ENCODE measurements at places on chromosomes 7 and 10.

DNA sequence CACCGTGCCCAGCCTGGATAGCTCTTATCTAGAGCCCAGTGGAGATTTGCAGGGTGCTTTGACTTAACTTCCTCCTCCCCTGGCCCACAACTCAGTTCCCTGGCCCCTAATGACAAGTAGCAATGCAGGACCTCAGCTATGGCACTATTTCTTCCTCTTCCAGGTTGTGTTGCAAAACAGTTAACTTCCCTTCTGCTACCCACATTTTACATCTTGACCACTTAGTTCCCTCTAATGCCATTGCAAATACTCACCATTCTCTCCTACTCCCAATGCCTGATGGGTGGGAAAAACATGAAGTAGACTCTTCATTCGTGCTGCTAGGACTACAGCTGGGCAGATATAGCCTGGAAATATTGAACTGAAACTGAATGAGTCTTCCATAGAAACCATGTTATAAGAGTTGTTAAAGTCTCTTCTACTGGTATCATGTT, 39.1 kb upstream of the FGL2 start:
- no peak for DNase-seq

DNA sequence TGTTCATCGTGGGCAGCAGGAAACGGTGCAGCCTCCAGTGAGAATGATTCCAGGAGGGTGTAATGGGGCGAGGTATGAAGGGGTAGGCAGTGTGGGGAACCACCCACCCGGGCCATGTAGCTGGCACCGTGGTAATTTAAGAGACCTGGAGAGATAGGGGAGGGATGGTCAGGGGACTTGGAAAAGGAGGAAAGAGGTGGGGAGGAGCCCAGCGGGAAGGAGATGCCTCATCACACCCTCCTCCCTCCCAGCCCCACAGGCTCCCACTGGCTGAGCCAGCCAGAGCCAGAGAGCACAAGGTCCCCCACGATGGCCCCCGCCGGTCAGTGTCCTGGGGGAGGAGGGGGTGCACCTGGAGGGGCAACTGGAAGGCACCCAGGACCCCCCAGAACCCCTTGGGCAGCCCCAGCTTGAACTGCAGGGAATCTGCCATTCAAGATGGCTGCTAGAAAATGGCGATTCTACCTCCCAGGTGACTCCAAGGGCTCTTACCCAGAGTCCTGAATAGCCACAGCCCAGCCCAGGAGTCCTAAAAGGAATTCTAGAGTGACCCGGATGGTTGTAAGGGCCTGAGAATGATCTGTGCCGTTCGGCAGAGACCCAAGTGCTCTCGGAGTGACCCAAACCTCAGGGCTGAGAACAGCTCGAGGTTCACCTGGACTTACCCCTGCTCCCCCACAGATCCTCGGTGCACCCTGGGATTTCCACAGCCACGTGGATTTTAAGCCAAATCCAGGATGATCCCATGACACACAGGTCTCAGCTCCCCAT, 28.8 kb downstream of the CALML3 start:
- no peak for DNase-seq

GRCh38 chr7:78959477-78959876, 494.0 kb downstream of the MAGI2 start:
- DNase-seq = no peak

DNA sequence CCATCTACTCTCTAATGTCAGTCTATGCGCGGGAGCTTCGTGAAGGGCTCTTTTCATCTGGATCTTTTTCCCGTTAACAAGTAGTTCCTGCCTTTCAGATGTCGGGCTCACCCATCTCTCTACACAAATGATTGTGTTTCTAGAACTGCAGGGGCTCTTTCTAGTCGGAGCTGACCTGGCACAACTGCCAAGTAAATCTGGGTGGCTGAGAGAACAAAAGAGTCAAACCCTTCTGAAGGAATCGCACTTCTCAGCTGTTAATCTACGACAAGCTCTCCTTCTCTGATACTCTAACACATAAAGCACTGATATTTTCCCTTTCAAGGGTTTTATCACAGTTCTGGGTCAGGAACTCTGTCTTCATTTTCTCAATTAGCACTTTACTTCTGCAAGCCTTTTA, 144.7 kb downstream of the NRP1 start:
- DNase-seq = no peak

DNA sequence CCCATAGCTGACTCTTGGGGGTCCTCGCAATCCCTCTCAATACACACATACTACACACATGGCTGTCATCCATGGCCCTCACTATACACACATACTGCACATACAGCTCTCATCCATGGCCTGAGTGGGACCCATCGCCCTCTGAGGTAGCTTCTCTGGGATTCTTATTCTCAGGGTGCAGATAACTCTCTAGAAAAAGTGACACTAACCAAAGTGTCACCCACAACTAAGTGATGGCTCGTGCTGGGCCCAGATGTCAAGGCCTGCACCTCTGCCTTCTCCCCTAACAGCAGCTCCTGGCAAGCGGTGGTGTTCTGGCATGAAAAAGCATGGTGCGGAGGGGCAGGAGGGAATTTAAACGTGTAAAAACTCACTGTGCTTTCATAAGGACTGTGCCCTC, 62.7 kb upstream of the ZPBP start:
- DNase-seq = no peak

DNA sequence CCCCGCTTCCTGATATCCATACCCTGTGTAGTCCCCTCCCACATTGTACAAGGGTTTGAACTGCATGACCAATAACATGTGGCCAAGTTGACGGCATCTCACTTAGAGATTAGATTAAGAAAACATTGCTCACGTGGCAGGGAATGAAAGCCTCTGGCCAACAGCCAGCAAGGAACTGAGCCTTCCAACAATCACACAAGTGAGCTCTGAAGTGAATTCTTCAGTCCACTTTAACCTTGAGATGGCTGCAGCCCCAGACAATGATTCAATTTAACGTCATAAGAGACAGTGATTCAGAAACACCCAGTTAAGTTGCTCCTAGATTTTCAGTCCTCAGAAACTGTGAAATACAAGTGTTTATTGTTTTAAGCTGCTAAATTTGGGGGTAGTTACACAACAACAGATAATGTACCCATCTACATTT, 165.9 kb upstream of the PLXNA4 start:
- no peak for DNase-seq

DNA sequence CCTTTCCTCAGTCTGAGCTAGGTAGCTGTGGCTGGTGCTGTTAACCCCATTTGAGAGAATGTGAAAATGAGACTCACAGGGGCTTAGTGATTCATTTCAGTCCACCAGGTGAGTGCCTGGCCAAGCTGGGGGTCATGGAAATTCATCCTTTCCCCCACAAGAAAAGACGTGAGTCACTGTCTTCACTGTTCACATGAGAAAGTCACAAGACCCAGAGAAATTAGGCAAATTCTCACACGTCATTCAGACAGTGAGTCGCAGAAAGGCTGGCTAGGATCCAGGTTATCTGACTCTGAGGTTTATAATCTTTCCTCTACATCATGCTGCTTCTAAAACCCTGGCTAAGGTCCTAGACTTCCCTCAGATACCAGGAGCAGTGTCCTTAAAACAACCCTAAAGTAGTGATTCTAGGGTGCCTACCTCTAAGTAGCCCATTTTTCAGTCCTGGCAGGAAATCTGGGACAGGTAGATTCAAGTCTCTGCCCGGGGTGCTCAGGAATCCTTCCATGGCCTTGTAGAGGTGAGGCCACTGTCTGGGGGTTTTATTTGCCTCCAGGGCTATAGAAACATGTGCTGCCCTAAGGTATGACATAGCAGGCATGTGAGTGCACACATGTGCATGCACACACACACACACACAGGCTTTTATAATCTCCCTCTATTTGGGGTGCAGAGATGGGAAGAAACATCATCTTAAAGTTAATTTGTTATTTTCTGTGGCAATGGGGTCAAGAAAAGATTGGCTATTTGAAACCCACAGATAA, 427.9 kb upstream of the CELF2 start:
- no peak for DNase-seq

DNA sequence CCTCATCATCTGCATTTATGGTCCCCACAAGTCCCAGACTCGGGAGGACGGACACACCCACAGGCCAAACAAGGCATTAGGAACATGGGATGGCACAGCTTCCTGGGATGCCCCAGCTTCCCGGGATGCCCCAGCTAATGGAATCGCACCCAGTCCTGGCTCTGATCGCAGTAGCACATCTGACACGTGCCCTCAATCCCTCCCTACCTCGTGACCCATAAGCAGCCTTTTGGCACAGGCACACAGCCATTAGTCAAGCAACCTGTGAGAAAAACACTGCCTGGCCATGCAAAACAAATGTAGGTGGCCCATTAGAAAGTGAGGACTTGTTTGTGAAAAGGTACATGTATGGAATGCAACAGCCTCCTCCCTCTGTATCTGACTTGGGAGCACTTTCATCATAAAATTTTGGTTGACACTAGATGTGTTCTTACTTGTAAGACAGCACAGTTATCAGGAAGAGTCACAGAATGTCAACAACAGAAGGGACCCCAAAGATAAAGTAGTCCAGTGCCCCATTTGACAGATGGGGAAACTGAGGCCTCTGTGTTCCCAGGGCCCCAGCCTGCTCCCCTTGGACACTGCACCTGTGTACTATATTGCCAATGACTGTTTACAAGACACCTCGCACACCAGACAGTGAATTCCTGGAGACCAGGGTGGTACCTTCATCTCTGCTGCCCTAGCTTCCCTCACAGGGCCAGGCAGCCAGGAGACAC, 34.4 kb downstream of the DLG5 start:
- no peak for DNase-seq

DNA sequence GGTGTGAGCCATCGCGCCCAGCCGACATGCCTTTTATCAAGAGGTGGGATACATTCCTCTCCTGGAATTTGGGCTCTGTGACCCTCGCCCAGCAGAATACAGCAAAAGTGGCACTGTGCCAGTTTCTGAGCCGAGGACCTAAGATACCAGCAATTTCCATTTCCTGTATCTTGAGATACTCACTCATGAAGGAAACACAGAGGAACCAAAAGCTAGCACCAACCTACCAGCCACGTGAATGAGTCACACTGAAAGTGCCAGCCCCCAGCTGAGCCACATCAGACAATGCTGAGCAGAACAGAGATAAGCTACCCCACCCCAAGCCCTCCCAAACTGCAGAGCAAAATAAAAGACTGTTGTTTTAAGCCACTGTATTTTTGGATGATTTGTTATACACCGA, 56.3 kb downstream of the CACUL1 start:
- no peak for DNase-seq

GRCh38 chr10:7767209-7767608, 20.6 kb downstream of the KIN start:
- no peak for DNase-seq

DNA sequence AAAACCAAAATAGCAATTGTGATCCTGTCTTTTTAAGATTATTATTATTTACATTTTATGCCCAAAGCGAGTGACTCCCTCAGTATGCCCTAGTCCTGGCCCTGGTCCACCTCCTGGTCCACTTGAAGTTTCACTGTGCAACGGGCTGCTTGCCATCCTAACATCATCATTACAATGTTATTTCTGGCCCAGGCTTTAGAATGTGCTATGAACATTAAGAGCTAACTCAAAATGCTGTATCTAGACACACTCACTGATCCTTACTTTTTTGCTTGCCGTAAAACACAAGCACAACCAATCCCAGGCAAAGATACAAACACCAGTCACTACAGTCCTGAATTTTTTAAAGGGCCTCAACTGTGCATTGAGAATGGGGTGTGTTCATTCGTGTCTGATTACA, 38.4 kb downstream of the RHOBTB1 start:
- DNase-seq = no peak

GRCh38 chr10:103111031-103111917, 81.8 kb downstream of the NT5C2 start:
- DNase-seq = no peak

GRCh38 chr10:36765782-36766414, 359.5 kb upstream of the ANKRD30A start:
- no peak for DNase-seq

DNA sequence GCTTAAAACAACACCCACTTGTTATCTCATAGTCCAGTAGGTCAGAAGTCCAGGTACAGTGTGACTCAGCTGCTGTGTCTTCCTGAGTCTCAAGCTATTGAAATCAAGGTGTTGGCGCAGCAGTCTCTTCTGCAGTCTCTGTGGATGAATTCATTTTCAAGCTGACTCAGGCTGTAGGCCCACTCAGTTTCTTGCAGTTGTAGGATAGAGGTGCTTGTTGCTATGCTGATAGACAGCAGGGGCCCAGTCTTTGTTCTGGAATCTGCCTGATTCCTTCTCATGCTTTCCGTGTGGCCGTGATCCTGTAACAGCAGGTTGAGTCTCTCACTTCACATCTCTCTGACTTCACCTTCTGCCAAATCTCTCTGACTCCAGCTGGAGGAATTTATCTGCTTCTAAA, 400.4 kb upstream of the POM121L12 start:
- no peak for DNase-seq

DNA sequence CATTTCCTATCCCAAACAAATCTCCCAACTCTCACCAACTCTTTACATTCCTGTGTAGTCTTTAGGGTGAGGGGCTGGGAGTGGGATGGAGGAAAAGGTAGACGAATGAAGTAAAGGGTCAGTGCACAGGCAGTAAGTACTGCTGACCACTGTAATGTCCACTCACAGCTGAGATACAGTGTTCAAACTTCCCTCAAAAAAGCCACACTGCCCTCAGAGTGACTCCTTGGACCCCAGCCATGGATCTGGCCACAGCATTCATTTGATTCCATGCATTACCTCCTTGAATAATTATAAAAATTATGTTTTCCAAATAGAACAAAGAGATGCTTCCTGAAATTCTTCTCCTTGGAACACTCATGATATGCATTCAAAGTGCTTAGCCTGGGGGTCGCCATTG, 19.8 kb upstream of the HIPK2 start:
- DNase-seq = no peak

GRCh38 chr7:140035400-140036223, 27.1 kb downstream of the PARP12 start:
- no peak for DNase-seq

GRCh38 chr10:61951144-61951483, 49.6 kb downstream of the ARID5B start:
- DNase-seq = no peak

GRCh38 chr7:54847921-54848320, 88.9 kb upstream of the SEC61G start:
- no peak for DNase-seq

- DNase-seq = no peak
Observed at GRCh38 chr7:139394540-139394939, 34.8 kb downstream of the LUC7L2 start.

DNA sequence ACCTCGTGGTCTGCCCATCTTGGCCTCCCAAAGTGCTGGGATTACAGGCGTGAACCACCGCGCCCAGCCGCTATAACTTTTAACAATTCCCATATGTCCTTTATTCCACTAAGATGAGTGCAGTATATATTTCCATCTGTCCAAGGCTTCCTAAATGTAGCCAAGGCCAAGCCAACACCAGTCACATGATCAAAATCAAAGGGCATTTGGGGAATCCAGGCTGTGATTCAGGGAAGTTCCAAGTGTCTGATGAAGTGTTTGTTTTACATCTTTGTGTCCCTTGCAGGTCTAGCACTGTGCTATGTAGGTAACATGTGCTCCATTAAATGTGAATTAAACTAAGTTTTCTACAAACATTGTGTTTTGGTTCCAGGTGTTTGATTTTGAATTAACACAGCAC, 20.8 kb downstream of the AKR1E2 start:
- DNase-seq = no peak

DNA sequence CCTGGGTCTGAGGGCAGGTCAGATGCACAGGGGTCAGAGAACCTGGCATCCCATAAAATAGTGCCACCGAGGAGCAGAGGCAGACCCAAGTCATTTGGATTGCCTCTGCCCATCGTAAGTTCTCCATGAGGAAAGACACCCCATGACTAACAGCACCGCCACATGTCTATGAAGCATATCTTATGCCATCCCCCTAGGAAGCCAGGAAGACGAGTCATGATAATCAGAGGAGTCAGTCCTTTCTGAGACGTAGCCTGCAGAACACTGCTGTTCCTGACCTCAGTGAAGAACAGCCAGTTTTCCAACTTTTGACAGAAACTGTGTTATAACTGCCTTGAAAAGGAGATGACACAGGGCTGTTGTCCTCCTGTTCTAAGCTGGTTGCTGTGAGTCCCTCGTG, 51.2 kb downstream of the INSYN2A start:
- no peak for DNase-seq
